ENCODE measurements at places on chromosomes 12 and 14. TPM values are rescaled to one million over a fixed set of nuclear protein-coding genes. Genes with fewer than 3 reads are reported as not detected.

Gene MTHFD1
- polyA plus RNA-seq: 103 TPM

Gene ZNF268
- polyA plus RNA-seq: 39.9 TPM

Gene SLC10A1
- 0.22 TPM for polyA plus RNA-seq

Gene MTERF2
- polyA plus RNA-seq: 38.6 TPM

Gene DEPDC4
- polyA plus RNA-seq: 7.2 TPM

Gene METTL3
- 118 TPM for polyA plus RNA-seq

Gene LYZ
- 19.5 TPM for polyA plus RNA-seq

Gene PRIMA1
- 1.5 TPM for polyA plus RNA-seq

Gene IL23A
- 1.2 TPM for polyA plus RNA-seq

Gene PRKAG1
- 95.8 TPM for polyA plus RNA-seq

Gene HOXC9
- polyA plus RNA-seq: 25.2 TPM

Gene WIF1
- polyA plus RNA-seq: 1.8 TPM

Gene SOX5
- 7.1 TPM for polyA plus RNA-seq

Gene CALM1
- polyA plus RNA-seq: 386 TPM

Gene GUCY2C
- 1.1 TPM for polyA plus RNA-seq

Gene KRT83
- not detected for polyA plus RNA-seq

Gene OR4E2
- 0.05 TPM for polyA plus RNA-seq

Gene POTEM
- polyA plus RNA-seq: not detected

Gene DEGS2
- 5.3 TPM for polyA plus RNA-seq

Gene EEF1AKMT3
- polyA plus RNA-seq: 13.2 TPM

Gene SPIC
- polyA plus RNA-seq: not detected

Gene SCNN1A
- polyA plus RNA-seq: 80.1 TPM

Gene HOXC4
- polyA plus RNA-seq: 55.5 TPM

Gene AJUBA
- polyA plus RNA-seq: 97.2 TPM

Gene GYS2
- 0.17 TPM for polyA plus RNA-seq

Gene TECPR2
- polyA plus RNA-seq: 15.9 TPM

Gene NGB
- polyA plus RNA-seq: not detected

Gene IQSEC3
- 10.8 TPM for polyA plus RNA-seq

Gene ISM2
- polyA plus RNA-seq: 2.5 TPM

Gene MUCL1
- polyA plus RNA-seq: 0.25 TPM

Gene PPP1R1A
- polyA plus RNA-seq: 52.6 TPM

Gene BAG5
- 35.7 TPM for polyA plus RNA-seq

Gene CLEC4D
- polyA plus RNA-seq: 0.43 TPM

Gene LDHB
- polyA plus RNA-seq: 1,582 TPM

Gene STAT2
- 153 TPM for polyA plus RNA-seq

Gene VSX2
- polyA plus RNA-seq: 0.10 TPM

Gene CDKN3
- 32.8 TPM for polyA plus RNA-seq

Gene XPOT
- 76.0 TPM for polyA plus RNA-seq

Gene PPM1H
- polyA plus RNA-seq: 29.5 TPM

Gene LRP1-AS
- not detected for polyA plus RNA-seq

Gene MLXIP
- 43.0 TPM for polyA plus RNA-seq

Gene ADAM21
- polyA plus RNA-seq: 0.93 TPM

Gene ABCB9
- polyA plus RNA-seq: 8.4 TPM

Gene CINP
- polyA plus RNA-seq: 36.4 TPM
